SW480 (cell line): ENCODE measurements at places on chromosomes 5 and 9.
A peak's percentile ranks its signal among the peaks of the same experiment; 100 is the strongest.

DNA sequence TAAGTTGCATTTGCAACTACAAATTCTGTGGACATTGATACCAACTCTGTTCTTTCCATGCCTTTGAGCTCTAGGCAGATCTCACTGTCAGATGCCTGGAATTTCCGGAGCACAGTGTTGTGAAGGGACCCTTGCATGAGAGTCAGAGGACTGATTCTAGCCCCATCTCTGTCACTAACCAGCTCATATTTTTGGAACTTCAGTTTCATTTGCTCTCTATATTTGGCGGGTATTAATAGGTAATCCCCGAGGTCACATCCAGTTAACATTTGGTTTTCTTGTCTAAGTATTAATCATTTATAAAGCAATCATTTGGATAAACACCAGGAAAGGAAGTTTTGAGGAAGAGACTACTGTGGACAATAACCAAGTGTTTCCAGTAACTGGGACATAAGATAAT is 115.7 kb downstream of the MAN2A1 start:
- DNase-seq, result no peak

DNA sequence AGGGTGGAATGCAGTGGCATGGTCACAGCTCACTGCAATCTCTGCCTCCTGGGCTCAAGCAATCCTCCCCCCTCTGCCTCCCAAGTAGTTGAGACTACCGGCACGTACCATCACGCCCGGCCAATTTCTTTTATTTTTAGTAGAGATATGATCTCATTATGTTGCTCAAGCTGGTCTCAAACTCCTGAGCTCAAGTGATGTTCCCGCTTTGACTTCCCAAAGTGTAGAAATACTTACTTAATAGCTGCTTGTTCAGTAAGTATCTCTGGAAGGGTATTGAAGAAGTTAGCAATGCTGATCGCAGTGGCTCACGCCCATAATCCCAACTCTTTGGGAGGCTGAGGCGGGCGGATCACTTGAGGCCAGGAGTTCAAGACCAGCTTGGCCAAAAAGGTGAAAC is 35.7 kb upstream of the PLIN2 start:
- DNase-seq, result no peak

DNA sequence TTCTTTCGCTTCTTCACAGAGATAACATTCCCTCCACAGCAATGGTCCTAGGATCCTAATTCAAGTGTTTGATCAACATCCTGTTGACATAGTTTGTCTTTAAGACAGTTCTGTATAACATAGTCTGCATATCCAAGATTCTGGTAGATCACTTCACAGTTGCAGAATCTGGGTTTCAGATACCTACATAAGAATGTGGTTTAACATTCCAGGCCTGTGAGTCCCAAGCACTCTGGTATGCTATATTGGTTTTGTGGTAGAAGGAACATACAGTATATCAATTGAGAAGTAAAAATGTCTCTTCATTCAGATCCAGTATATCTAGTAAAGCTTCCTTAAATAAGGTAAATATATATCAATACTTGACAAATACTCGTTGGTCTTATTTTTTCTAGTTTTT is 914.2 kb upstream of the CDH6 start:
- peak; percentile 5 for DNase-seq

DNA sequence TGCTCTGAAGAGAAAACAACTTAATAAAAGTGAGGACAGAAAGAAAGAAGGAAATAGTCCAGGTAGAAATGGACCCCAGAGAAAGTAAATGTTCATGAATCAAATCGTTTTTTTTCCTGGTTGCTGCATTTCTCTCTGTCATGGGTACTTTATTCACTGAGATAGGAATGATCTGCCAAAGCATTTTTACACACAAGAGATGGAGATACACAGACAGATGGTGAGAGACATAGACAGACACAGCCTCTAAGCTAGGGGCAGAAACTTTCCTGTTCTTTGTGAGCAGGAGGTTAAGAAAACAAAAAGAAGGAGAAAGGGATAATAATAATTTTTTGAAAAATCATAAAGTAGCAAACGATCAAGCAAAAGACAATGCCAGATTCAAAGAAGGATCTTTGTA is 73.7 kb downstream of the ASTN2 start:
- no peak for DNase-seq

GRCh38 chr5:6780802-6781391 is 67.7 kb downstream of the TENT4A start:
- peak; percentile 38 for DNase-seq

- DNase-seq, result no peak
These were observed 59.1 kb downstream of the TNFSF15 start for GRCh38 chr9:114746591-114747346.

- no peak for DNase-seq
These were observed 400.4 kb downstream of the OSTF1 start for GRCh38 chr9:75488719-75489110.

DNA sequence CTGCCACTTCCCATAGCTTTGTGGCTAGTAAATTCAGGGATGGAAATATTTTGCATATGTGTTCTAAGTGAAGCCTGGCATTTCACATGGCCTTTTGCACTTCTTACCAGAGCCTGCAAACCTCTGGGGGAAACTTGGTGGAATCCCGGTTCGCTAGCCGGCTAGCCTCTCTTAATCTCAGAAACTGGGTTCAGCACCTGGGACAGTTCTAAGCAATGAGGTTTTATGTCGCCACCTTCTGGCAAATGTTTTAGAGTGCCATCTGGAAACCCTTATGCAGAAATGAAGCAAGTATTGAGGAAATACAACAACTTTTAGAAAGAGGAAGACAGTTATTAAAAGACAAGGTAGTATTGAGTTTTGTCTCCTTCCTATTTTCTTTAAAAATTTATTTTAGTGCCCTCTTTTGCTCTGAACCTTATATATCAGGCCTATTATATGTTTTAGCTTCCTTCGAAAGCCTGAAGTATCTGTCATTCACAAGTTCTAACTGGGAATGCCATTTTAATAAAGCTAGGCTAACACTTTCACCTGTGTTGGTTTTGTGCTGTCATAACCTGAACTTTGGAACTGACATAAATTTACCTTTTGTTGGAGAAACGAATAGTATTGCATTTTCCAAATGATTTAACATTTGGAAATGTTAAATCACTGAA is 963 bp upstream of the HTR1A start:
- DNase-seq, result peak; percentile 45

DNA sequence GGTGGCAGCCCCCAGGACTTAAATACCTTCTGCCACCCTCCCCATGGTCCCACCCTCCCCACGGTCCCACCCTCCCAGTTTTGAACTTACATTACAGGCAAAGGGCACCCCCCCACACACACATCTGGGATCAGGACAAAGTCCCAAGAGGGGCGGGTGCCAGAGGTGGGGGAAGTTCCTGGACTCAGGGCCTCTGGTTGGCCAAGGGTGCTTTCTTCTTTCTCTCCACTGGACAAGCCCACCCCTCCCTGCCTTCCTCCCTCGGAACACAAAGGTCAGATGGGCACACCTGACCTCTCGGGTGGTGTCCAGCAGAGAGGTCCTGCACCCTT is 19.1 kb upstream of the RALGDS start:
- no peak for DNase-seq

- no peak for DNase-seq
These were observed 25.1 kb downstream of the QRFP start for GRCh38 chr9:130871395-130872062.

DNA sequence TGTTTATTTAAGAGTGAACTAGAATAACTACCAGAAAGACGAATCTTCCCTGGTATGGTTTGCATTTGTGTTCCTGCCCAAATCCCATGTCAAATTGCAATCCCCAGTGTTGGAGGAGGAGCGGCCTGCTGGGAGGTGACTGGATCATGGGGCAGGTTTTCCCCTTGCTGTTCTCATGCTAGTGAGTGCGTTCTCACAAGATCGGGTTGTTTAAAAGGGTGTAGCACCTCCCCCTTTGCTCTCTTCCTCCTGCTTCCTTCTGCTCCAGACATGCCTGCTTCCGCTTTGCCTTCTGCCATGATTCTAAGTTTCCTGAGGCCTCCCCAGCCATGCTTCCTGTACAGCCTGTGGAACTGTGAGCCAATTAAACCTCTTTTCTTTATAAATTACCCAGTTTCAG is 210.3 kb upstream of the TBC1D2 start:
- DNase-seq, result no peak

DNA sequence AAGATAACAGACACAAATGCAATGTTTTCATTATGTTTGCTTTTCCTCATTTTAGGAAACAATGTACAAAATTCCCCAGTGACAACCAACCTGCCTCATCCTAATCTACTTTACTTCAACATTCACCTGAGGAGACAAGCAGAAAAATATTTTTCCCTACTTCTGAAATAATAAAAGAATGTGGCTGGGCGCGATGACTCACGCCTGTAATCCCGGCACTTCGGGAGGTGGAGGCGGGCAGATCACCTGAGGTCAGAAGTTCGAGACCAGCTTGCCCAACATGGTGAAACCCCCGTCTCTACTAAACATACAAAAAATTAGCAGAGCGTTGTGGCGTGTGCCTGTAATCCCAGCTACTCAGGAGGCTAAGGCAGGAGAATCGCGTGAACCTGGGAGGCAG is 36.9 kb downstream of the MYO10 start:
- no peak for DNase-seq

- DNase-seq, result no peak
These were observed 22.1 kb upstream of the AKNA start for GRCh38 chr9:114409842-114410241.

GRCh38 chr5:74356009-74356695 is 284.4 kb downstream of the ENC1 start:
- DNase-seq, result no peak

DNA sequence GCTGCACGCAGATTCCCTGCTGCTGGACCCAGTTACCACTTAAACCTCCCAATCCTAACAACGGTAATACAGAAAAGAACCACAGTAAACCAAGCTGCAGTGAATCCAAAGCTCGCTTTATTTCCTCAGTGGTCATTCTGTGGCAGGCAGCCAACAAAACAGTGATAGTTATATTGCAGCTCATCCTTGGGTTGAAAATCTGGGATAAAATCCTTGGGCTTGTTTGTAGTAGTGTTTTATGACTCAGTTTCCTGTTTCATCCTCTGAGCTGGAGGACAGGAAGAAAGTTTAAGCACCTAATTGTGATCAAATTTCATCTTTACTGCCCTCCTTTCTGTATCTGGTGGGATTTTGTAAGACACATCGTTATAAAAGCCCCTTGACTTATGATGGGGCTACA is 31.4 kb downstream of the HMGCR start:
- DNase-seq, result no peak

DNA sequence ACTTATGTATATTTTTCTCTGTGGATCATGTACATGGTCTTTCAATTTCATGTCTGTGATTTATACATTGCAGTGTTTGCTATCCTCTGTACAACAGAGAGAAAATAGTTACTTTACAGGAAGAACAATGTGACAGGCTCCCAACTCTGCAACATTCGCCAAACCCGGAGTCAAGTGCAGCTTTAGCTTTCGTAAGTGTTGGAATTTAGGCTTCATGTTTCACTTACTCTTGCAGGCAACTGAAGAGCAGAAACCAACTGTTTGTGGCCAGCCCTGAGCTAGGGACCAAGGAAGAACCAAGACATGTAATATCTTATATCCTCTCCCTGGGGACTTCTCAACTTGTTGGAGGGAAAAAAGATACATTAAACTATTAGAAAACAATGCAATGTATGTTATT is 147.9 kb downstream of the C5orf15 start:
- no peak for DNase-seq

- DNase-seq, result no peak
These were observed 36.7 kb downstream of the PROP1 start for GRCh38 chr5:177959315-177959714.

DNA sequence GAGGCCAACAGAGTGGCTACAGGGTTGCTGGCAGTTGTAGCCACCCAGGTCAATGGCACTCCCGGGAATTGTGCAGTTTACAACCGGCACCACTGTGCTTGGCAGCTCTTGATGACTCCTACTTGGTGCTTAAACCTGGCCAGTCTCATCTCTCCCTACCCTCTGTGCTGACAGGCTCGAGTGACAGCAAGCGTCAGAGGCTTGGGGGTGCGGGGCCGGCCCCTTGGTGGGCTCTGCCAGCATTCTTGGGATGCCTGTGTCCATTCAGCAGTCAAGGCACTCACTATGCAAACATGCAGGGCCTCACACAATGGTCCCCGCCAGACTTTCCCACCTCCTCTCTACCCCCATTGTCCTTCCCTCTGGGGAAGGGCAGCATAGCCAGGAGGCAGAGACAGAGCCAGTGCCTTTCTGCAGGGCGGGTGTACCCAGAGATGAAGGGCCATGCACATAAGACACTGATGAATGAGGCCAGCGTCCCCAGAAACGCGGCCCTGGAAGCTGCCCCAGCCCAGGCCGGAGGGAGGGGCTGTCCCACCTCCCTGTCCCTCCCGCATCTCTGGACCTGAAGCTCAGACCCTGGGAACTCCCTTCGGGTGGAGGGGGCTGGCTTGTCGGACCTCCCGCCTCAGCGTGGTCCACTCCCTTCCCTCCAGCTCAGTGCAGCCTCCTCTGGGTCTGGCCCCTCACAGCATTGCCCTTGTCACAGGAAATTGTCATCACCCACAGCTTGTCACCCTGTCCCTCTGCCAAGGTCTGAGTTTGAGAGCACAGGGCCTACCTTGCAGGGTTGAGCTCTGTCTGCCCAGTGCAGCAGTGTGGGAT is 26.4 kb upstream of the NOTCH1 start:
- DNase-seq, result peak; percentile 68

DNA sequence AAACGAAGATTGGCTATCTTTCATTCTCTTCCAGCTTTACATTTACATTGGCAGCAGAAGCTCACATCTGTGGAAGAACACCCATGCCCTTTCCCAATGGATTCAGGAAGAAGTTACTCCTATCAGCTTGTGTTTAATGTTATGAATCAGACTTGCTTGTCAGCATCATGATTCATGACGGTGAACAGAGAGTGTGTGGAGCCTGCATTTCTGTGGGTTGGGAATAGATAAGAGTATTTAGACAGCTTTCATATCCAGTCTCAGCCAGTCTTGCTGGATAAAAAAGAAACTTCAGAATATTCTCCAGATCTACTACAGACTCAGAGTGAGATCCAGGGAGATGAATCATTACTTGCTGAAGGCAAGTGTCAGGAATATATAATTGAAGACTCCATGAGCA is 812.9 kb upstream of the ZNF608 start:
- DNase-seq, result peak; percentile 32

DNA sequence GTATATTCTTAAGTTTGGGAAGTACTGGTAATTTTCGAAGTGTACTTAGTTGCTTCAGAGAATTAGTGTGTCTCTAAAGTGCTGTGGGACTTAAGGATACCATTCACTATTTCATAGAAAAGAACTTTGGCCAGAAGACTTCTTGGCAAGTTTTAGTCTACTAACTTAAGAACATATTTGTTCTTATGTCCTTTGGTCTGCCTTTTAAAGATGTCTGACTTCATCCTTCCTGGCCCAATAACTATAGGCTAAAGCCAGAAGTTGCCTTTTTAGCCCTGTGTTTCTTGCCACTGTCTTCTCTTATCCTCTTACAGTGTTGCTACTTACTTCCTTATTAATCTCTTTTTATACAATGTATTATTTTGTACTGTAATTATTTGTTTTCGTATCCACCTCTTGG is 6.3 kb downstream of the RBM27 start:
- DNase-seq, result no peak

- DNase-seq, result no peak
These were observed 1.8 kb upstream of the SELENOP start for GRCh38 chr5:42813533-42813932.

DNA sequence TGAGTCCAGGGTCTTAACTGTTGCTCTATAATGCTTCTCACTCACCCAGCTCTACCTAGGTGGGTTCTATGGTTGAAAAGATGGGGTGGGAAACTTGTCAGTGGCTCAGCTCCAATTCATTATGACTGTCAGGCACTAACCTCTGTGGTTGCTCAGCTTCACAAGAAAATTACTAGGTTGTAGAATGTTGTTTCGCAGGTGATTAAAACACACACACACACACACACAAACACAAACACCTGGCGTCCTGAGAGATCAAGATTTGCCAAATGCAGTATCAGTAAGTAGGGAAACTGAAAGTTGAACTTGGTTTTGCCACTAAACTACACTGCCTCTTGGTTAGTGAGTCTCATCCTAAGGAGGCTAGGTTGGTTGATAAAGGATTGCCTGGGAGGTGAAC is 2.8 kb downstream of the MCCC2 start:
- no peak for DNase-seq
